Endothelial cell (in vitro differentiated cells): ENCODE measurements at places on chromosomes 5 and 9.

- DNase-seq, result no peak
Observed at GRCh38 chr5:148857474-148857873, 31.1 kb downstream of the ADRB2 start.

DNA sequence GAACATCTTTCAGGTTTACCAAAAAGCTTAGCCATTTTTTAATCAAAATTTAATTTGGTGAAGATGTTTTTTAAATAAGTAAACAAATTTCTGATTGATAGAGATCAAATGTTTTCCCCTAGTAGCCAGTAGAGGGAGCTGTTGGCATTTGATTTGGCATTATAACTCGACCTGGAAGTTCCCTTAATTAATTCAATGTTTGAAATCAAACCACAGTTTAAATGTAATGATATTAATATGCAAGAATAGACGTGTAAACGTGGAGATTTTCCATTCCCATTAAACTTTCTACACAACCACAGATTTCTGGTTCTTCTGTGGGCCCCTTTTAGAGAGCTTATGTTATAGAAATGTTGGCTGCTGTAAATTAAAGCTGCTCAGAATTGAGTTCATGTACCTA, 148.1 kb upstream of the MPDZ start:
- peak; percentile 14 for DNase-seq

DNA sequence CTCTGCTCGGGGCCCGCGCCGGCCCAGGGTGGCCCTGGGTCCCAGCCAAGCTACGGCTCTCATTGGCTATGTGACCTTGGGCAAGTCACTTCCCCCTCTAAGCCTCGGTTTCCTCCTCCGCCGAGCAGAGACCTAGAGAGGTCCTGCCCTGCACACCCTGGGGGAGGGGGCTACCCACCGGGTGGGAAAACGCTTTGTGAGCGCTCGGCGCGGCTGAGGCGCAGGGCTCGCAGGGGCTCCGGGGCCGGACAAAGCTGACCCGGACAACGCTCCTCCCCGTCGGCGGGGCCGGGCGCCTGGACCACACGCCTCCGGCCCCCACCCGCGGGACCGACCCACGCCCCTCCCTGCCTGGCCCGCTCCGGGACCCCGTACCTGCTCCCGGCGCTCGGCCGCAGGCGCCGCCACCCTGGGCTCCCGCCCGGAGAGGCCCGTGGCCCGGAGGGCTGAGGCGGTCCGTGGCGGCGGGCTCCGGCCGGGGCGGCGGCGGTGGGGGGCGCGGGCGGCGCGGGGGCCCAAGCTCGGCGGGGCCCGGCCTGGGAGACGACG, 85.7 kb upstream of the MELK start:
- DNase-seq, result peak; percentile 66

GRCh38 chr5:174151599-174152181, 106.2 kb downstream of the NSG2 start:
- no peak for DNase-seq

DNA sequence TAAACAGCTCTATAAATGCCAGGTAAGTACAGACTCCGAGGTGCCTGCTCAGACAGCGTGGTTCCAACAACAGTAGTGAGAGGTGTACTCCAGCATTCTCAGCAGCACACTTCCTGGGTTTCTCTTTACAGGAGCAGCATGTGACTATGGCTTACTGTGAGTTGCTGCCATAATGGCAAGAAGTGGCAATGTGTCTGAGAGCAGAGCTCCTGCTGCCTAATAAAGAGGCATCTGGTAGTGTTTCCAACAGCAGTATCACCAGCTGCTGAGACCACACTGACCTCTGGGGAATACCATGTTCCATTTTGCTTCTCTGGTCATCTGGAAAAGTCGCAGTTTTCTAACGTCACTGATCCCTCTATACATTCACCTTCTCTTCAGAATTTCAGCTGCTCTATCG, 398.2 kb downstream of the SLCO4C1 start:
- DNase-seq, result no peak

- DNase-seq, result no peak
Observed at GRCh38 chr9:25960178-25960577, 281.9 kb upstream of the TUSC1 start.

DNA sequence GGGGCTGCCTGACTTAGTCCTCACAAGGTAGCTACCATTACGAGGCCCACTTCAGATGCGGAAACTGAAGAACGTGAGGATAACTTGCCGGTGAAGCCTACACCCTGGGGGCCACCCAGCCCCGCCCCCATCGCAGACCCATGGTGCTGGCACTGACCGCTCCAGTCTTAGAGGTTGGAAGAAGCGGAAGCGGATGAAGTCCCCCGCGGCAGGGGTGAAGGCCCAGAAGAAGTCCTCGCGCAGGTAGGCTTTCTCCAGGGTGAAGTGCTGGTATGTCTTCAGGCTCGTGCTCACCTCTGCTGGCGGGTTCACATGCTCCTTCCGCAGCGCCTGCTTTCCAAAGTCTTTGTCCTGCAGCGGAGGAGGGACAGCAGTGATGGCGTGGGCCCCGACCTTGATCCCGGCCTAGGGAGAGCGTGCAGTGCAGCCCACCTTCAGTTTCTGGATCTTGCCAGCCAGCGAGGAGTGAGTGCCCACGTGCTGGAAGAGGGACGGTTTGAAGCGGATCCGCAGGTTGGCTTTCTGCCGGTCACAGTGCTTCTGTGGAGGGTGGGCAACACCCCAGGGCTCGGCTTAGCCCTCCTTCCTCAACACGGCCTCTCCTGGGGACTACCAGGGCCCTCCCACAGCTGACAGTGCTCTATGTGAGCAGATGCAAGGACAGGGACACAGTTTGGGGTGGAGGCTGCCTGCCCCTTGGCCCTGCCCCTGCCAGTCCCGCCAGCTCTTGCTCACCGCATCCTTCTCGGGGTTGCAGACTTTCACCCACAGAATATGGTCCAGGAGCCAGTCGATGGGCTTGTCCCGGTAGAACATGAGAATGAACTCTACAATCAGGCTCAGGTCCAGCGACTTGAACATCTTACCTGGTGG, 5.2 kb downstream of the LTC4S start:
- DNase-seq, result no peak

GRCh38 chr5:41921166-41921565, 3.9 kb upstream of the FBXO4 start:
- no peak for DNase-seq

DNA sequence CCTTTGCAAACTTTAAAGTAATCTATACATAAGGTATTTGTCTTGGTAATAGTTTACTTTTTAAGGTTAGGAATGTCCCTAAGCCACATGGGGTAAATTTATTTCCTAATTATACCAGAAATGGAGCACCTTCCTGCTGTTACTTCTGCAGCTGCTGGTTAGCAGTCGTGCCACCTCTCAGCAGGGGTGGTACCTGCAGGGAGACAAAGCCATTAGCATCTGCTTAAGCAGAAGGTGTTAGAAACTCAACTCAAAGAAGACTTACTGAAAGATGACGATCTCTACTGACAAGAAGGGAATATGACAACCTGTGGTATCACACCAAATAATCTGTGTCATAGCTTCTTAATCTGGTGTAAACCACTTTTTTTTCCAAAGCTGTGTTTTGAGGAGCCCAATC, 173.7 kb downstream of the BRINP1 start:
- DNase-seq, result no peak

DNA sequence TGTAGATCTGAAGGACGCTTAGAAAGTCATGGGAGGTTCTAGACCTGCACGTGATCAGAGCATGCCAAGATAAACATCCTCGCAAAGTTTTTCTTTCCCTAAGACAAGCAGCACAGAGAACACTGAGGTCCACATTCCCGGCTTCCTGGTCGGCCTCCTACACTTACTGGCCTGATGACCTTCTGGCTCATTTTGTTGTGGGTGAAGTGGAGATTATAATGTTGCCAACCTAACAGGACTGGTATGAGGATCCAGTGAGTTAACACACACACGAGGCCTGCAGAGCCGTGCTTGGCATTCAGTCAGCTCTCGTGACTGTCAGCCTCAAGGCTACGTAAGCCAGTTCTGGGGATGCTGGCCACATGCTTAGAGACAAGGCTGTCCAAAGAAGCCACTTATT, 186.0 kb downstream of the TENT4A start:
- no peak for DNase-seq

DNA sequence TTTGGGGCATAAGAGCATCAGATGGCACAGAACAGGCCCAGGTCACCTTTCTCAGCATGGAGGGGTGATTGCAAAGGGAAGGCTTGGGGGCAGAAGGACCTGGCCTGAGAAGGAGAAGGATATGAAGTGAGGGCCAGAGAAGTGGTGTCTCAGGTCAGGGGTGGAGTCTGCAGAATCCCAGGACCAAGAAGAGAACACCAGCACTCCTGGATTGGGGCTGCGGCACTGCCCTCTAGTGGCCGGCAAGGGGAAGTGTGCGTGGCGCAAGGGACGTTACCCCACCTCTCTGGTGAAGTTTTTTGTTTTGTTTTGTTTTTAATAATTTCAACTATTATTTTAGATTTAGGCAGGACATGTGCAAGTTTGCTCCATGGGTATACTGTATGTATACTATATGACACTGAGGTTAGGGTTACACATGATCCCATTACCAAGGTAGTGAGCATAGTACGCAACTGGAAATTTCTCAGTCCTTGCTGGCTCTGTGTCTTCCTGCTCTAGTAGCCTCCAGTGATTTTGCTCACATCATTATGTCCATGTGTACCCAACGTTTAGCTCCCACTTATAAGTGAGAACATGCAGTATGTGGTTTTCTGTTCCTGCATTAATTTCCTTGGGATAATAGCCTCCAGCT, 1548.6 kb downstream of the EFNA5 start:
- DNase-seq, result peak; percentile 51

- DNase-seq, result peak; percentile 22
Observed at GRCh38 chr9:20623021-20623747, 885 bp upstream of the MLLT3 start.

DNA sequence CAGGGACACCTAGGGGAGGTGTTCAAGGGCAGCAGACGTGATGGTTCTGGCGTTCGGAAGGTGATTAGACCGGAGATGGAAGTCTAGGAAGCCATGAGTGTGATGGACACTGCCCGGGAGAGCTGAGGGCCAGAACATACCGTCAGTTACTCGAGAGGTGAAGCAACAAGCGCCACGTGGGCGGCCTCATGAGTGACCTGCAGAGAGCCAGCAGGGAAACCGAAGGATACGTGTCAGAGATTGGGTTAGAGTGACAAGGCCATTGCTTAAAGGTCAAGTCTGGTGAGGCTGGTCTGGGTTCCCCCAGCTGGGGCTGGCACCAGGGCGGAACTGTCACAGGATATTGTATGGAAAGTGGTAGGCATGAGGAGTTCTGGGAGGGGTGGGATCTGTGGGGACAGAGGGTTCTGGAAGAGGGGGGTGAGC, 60.0 kb downstream of the C9orf50 start:
- DNase-seq, result no peak

DNA sequence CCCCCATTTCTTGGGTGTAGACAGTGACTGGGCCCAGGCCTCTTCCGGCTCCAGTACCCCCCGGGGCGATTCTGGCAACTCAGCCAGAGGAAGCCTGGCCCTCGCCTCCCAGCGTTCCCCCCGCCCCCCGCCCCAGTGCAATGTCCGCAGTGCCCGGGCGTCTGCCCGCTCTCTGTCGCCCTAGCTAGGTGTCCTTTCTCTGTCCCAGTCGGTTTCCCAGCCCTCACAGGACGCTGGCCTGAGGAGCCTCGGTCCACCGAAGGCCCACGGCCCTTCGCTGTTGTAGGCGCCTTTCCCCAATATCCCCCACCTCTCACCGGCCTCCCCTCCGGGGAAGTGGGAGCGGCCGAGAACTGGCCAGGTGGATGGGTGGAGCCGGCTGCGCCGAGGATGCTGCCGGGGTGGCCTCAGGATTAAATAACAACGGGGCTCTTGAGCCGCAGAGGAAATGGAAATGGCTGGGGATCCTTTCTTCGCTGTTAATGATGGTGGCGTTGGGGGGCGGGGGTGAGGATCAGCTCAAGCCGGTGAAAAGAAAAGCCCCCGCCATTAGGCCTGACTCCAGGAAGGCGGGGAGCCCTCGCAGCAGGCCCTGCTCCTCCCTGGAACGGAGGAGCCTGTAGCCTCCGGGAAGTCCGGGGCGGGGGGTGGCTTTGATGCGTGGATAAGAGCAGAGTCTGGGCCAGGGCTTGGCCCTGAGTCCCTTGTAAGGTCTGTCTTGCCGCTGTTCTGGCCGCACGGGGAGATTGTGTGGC, 1.1 kb upstream of the SPRY4 start:
- peak; percentile 47 for DNase-seq

GRCh38 chr5:122462486-122462885, 150.4 kb downstream of the SNCAIP start:
- DNase-seq, result no peak
